ENCODE measurements at places on chromosomes 11 and 22.

- DNase-seq, result no peak
These were observed 97.9 kb upstream of the RTL6 start for GRCh38 chr22:44595841-44596341.

DNA sequence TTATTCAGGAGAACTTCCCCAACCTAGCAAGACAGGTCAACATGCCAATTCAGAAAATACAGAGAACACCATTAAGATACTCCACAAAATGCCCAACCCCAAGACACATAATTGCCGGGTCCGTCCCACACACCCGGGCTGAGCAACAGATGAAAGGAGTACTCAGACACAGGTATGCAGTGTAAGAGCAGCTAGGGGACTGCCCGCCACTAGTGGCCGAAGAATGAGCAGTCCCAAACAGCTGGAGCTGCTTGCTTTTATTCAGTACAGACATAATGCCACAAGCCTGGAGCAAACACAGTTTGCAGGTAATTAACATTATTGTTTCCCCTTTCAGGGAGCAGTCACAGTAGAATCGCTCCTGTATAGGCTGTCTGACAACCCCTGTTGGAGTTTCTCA, 364.6 kb downstream of the LUZP2 start:
- DNase-seq, result no peak

DNA sequence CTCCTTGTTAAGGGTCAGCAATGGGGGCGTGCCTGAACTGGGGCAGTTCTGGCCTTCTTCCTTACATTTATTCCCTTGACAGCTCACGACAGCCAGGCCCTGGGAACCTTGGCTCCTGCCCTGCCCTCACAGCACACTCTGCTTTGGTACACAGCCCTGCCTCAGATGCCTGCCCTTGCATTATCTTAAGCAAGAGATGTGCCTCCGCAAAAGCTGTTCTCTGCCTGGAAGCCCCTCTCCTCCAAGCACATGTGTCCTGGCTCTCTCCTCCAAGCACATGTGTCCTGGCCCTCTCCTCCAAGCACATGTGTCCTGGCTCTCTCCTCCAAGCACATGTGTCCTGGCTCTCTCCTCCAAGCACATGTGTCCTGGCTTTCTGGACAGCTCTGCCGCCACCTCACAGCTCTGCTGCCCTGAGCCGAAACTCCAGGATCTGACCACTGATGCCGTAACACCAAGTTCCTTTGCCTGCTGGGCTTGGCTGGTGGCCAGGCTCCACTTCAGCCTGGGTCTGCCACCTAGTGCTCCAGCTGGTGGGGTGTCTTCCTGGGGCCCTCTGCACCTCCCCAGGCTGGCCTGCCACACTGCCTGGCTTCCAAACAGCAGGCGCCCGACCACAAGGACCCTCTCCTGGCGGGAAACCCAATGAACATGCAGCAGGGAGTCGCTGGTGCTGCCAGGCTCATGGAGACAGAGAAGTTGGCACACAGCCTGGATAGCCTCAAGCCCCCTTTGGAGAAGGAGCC, 53.0 kb downstream of the SCUBE1 start:
- DNase-seq, result no peak

GRCh38 chr22:39956932-39957664, 3.1 kb upstream of the TMA7B start:
- no peak for DNase-seq

- no peak for DNase-seq
These were observed 95.5 kb upstream of the TMEM45B start for GRCh38 chr11:129720156-129720555.

GRCh38 chr11:28910926-28911325, 802.7 kb downstream of the METTL15 start:
- DNase-seq, result no peak

DNA sequence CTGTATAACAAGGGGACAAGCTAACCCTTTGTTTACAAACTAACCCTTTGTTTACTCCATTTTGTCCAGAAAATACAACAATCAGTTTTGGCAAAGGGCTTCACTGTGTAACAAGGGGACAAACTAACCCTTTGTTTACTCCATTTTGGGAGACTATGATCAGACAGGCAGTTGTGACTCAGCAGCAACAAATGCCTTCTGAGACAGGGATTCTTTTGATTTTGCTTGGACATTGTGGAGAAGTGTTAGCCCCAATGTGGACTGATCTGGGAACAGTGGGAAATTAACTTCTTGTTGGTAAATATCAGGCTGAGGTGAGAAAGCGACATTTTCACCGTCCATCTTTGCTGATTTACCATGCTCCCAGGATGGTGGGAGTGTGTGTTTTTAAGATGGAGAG, 983 bp downstream of the EHF start:
- no peak for DNase-seq

- DNase-seq, result no peak
These were observed 305.0 kb downstream of the BUD13 start for GRCh38 chr11:116467823-116468222.

DNA sequence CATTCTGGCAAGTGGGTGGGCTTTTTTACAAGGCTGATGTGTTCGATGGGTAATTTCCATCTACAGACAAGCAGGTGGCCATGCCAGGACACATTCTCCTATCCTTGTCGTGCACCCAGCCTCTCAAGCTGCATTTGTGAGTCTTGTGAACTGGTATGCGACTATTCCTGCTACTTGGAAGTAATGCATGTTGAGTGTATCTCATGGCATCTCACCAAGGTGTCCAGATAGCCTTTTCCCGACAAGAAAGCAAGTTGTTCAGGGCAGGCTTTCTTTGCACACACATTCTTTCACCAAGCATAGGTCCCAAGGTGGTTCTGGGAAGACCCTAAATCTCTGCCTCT, 18.8 kb upstream of the SYT13 start:
- DNase-seq, result no peak

- no peak for DNase-seq
These were observed 29.9 kb downstream of the RBFOX2 start for GRCh38 chr22:35998748-35999147.

DNA sequence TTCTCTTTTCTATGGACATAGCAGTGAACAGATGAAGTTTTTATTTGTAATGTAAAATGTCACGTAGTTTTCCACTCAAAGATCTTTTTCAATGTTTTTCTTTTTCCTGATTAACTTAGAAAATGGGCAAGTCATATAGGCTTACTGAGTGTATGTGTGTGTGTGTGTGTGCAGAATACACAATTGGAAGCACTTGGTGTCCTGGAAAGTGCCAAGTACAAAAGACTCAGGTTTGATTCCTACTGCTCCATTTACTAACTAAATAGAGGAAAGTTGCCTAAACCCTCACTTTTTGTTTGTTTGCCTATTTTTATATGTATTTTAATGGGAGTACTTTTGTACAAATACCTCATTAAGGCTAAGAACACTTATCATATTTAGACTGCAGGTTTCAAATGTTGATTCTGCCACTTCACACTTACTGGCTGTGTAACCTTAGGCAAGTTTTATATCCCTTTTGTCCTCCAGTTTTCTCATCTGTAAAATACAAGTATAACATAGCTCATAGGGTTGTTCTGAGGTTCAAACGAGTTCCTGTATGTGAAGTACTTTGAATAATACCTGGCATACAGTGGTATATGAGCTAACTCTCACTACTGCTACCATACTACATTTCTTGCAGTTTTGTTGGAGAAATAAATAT, 90.1 kb downstream of the TYR start:
- DNase-seq, result no peak

GRCh38 chr11:67371189-67371910, 2.0 kb downstream of the CLCF1 start:
- no peak for DNase-seq

GRCh38 chr22:42388130-42388797, 43.9 kb downstream of the NFAM1 start:
- no peak for DNase-seq

DNA sequence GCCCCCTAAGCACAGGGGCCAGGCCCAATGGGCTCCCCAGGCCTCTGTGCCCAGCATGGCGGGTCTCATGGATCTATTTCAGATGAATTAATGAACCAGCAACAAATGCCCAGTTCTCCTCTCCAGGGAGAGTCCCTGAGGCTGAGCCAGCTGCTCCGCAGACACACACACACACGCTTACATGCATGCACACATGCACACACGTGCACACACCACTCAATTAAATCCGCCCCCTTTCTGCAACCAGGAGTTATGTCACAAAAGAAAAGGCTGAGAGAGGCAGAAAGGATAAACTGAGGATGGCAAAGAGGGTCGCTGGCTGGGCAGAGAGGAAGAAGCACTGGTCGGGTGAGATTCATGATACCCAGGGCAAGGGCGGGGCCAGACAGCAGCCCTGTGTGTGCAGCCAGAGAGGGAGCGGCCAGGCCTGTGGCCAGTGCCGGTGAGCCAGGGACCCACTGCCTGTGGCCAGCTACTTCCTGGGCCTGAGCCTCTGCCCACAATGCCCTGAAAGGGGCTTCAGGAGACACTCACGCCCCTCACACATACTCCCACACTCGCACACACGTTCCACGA, 19.8 kb downstream of the IL2RB start:
- no peak for DNase-seq

GRCh38 chr11:63877658-63878241, 38.8 kb downstream of the MARK2 start:
- no peak for DNase-seq

- no peak for DNase-seq
These were observed 48.7 kb downstream of the TSPAN18 start for GRCh38 chr11:44775366-44775984.

GRCh38 chr11:75840522-75840921, 25.5 kb downstream of the UVRAG start:
- DNase-seq, result no peak

DNA sequence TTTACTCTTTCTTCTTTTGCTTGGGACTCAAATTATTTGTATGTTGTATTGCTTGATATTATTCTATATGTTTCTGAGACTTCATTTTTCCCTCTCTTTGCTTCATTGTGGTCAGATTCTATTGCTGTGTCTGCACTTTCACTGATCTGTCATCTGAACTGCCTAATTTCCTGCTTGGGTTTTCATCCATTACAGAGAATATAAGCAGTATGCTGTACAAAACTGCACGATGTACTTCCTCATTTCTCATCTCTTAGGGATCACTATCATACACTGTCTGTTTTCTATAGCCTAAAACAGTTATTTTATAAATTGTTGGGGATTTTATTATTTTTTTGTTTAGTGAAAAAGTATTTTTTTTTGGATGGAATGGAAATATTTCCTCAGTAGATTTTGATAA, 736.7 kb upstream of the ANO5 start:
- DNase-seq, result no peak

GRCh38 chr11:44505581-44506054, 59.8 kb upstream of the CD82 start:
- no peak for DNase-seq

DNA sequence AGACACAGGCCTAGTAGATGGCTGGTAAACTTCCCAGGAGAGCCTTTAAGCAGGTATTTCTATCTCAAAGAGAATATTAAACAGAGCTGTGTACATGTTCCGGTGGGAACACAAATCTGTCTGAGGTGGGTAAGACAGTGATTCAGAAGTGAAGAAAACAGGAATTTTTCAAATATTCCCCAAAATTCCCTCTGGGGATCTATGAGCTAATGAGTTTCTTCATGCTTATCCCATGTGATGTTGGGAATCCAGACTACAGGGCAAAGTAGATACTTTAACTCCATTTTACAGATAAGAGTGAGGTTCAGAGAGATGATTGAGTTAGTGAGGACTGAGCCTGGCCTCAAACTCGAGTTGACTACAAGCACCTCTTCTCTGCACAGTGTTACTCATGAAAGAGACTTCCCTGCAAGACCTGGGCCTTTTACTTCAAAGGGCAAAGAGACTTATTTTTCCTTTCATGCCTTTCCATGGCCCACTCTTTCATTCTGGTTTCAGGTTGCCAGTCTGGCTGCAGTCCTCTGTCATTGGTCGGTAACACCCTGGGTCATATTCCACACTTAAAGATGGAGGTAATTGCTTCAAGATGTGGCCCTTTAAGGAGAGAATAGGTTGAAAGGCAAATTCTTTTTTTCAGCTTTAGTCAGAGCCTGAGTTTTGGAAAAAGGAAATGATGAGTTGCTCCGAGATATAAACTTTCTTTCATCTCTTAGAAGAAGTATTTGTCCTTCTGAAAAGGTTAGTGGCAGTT, 70.1 kb downstream of the CYB5R2 start:
- no peak for DNase-seq

DNA sequence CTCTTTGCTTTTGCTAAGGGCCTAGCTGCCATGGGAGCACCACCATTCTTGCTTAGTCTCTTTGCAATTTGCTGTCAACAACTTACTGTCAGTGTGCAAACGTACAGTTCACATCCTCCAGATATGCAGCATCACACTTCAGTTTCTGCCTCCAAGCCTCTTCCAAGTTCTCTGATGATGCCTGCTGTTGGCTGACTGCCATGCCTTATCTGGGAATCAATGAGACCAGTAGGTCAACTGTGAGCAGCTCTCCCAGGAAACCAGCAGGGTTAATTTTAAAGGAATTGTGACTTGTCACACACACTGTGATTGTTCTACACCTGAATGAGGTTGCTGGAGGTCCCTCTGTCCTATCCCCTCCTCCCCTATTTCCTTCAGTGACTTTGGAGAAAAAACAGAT, 56.0 kb downstream of the COPB1 start:
- DNase-seq, result no peak

GRCh38 chr11:28699701-28700100, 591.5 kb downstream of the METTL15 start:
- DNase-seq, result no peak

- peak; percentile 70 for DNase-seq
These were observed 2.1 kb downstream of the TOB2 start for GRCh38 chr22:41444360-41445128.

DNA sequence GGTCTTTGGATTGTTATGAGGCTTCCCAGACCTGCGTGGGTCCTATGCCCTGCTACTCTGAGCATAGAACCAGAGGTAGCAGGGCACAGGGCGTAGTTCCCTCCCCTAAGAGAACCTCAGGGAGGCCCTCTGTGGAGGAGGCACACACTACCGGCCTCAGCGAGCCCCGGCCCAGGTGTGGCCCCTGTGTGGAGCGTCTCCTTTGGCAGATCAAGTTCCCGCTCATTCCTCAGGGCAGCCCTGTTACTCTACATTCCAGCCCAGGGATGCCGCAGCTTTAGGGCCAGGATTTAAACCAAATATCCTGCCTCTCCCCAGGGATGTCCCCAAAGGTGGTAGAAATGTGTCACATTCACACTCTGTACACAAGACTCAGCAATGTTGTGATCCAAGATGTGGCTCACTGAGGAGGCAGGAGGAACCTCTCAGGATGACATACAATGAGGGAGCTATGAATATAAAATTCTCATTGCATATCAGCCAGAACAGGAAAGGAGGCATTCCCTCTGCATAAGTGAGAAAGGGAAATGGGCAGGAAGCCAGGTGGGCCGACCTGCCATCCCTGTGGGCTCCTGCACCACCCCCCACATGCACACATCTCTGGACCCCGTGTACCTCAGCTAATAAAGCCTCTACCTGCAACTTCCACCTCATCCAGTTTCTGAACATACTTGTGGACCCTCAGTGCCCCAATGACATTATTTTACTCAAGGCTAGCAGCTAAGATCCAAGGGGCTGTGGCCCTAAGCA, 131.9 kb upstream of the TEAD1 start:
- DNase-seq, result no peak
